NCI-H2171 treated with DMSO at 0.1 percent for 48 hours (cell line): ENCODE measurements at places on chromosomes 7 and 10.

GRCh38 chr7:137909042-137909441 is 62.3 kb upstream of the DGKI start:
- no peak for DNase-seq

DNA sequence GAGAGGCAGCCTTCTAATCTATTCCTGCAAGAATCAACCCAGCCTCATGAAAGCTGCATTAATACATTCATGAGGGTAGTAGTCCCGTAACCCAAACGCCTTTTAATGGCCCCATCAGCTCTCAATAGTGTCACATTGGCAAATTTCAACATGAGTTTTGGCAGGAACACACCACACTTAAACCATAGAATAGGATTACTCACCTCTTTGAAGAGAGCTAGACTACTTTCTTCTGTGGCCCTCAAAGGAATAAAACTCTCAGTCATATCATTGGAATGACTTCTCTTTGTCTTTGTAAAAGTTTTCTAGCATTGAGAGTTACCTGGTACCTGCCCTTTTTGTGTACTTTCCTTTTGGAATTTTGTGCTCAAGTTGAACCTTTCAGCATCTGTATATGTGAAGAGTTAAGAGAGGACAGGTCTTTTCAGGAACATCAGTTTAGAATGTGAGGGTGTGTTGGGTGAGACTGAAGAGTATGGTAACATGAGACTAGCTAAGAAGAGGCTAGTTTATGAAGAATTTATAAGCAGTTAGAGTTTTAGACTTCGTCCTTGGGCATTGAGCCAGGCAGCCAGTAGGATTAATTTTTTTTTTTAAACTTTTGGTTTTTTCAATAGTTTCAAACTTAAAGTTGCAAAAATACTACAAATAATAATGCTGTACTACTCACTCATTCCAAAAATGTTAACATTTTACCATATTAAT is 92.6 kb downstream of the MLLT10 start:
- no peak for DNase-seq

DNA sequence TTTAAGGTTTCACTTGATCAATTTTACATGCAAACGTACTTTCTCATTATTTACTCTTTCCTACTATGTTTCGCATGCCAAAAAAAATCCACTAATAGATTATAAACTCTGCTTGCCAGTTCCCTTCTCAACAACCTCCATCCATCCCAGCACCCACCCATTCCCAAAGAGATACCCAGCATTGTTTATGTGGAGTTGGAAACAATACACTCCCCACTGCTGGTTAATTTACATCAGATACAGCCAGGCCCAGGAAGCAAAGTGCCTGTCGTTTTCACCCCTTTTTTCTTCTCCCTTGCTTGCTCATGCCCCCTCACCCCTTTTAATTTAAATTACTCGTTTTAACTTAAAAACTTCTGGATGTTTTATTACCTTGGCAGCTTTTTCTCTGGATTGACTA is 59.9 kb downstream of the HIBADH start:
- DNase-seq = no peak

DNA sequence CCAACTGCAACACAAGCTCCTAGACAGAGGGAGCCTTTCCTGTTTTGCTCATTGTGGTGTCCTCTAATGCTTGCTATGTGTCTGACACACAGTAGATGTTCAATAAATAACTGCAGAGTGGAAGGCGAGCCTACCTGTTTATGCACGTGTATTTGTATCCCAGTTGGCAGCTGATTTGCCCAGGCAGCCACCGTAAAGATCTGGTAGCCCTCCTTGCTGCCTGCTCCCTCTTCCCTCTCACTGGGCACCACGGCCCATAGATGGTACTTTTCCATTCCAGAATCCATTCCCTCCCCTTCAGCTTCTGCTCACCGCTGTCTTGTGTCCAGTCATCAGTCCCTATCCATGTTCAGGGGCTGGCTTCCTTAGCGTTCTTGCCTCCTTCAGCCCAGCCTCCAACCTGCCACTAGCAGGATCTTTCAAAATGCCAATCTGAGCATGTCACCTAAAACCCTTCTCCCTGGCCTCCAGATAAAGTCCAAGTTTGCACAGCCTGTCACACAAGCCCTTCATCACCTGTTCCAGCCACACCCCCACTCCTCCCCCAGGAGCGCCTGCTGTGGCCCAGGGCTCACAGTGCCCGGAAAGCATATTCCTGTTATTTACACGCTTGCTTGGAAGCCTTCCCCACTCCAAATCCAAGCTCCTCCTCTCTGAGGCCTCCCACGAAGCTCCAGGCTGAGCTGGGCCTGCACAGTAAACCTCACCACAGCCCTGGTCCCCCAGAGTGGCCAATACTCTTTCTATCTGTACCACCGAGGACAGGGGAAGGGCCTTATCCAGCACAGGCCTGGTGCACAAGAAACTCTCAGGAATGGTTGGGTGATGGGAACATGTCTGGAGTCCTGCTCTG is 21.0 kb downstream of the ZCCHC24 start:
- no peak for DNase-seq

GRCh38 chr10:99672884-99673283 is 13.6 kb downstream of the ENTPD7 start:
- no peak for DNase-seq
